ENCODE measurements at places on chromosomes 1 and 21.

GRCh38 chr1:156839426-156840109 lies 19.3 kb downstream of the INSRR start:
- no peak for DNase-seq

DNA sequence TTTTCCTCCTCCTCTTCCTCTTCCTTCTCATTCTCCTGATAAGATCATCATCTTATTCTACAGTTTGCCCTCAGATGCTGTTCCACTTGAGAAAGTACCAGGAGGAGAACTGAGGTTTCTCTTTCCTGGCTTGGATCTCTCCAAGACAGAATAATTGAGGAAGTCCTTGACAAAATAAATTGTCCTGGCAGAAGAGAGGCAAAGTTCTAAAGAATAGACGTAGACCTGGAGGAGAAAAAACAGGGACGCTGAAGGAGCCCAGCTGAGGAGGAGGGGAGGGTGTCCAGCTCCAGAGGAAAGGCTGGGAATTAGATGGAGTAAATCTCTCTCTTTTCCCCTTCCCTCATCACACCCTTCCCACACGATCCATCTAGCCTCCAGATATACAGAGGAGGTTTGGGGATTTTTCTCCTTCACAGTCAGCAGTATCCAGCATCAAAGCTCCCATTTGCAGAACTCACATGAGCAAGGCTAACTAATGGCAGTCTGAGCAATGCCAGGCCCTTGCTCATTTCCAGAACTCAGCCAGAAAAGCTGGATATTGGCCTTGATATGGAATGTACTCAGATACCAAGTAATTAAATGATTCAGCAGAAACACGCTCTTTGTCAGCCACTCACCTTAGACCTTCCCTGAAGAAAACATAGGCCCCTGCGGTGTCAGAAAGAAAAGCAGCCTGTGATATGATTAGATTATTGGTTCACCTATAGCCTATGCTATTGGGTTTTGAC lies 5.1 kb upstream of the GNG12 start:
- DNase-seq, result no peak

- no peak for DNase-seq
These were observed 300.1 kb downstream of the KCNT2 start for GRCh38 chr1:196308176-196308575.

DNA sequence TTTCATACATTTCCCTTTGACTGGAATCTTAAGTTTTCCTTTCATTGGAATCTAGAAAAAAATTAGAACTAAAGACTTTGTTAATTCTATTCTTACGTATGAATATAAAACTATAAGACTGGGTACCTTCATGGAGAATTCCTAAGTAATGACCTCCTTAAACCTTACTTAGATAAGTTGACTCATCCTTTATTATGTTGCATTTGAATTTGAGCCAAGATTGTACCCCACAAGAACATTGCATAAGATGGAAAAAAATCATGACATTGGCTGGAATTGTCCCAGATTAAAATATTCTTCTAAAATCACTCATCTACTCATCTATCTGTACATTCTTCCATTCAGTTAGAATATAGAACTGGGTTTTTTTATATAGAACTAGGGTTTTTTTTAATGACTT lies 137.4 kb downstream of the C1orf21 start:
- no peak for DNase-seq

DNA sequence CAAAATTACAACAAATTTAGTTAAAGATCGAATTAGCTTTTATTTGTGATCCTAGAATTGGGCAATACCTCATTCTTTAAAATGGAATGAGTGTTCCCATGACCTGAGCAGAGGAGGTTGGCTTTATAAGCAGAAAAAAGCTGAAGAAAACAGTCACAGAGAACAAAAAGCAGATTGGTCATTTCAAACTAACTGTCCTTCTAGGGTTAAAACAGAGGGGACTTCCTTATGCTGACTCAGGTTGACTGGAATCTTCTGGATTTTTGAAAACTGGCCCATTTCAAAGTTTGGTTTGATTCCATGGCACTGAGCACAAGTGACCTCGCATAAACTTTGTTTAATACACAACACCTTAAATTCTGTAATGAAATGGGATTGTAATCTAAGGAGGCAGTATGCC lies 17.6 kb downstream of the NFASC start:
- no peak for DNase-seq

- no peak for DNase-seq
These were observed 623 bp downstream of the PTPRF start for GRCh38 chr1:43531107-43531905.

DNA sequence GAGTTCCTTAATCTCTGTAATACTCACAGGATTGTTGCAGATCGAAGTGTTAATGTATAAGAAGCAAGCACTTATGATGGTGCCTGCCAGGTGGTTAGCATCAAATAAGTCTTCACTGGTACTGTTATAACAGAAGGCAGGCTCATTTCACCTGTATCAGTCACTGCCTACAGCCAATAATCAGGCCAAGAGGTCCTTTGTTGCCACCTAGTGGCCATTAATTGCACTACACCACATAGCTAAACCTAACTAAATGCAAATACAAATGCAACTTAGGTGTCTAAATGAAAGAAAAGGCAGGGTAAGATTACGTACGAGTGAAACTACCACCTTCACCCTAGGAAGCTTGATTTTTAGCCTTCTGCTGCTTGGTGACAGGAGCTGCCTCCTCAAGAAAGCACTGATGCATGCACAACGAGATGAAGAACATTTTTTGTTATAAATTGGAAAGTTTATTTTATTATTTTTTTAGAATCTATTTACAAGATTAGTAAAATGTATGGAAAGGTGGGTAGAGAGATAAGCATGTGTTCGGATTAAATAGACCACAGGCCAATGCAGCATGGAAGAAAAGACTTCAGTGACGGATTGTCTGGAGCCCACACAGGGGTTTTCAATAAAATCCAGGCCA lies 334.8 kb upstream of the CAMK1G start:
- DNase-seq, result peak; percentile 54

DNA sequence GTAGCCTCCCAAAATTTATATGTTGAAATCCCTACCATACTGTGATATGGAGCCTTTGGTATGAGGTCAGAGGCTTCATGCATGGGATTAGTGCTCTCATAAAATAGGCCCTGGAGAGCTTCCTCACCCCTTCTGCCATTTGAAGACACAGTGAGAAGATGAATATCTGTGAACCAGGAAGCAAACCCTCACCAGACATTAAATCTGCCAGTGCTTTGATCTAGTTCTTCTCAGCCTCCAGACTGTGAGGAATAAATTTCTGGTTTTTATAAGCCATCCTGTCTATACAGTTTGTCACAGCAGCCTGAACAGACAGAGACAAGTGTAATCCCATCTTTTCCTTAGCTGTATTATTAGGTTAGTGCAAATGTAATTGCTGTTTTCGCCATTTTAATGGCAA lies 88.4 kb downstream of the OLFML2B start:
- no peak for DNase-seq
